Caudate nucleus (tissue), 63 donors: ENCODE measurements at places on chromosomes 11 and 22.

DNA sequence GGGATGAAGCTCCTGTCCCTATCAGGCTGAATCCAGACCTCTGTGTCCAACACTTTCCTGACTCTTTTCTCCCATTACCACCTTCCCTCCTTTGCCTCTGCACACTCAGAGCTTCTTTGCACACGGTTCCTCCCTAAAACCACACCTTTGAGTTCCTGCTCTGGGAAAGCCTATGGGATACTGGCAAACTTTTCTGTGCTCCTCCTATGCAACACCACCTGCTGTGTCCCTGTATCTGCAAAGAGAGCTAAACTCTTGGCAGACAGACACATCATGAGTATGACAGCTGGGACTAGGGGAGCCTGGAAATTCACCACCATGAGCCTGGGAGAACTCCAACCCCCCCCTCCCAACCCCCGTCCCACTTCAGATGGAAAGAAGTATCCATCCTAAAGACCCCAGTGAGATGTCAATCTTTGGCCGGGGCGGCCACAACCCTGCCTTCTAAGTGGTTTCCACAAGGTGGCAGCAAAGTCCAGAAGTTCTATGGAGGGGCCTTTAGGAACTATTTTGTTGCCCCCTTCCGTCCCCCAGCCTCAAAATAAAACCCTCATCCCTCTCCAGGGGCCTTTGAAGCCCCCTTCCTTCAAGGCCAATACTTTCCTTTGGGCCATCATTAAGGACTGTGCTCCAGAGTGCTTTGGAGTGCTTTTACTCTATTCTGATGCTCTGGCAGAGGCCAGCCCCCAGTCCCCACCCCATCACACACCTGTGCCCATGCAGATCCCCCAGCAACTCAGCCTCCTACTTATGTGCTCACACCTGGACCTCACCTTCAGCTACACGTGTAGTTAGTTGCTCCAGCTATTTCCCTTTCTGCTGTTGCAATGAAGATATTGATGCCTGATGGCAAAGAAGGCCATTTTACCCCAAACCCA is 19.4 kb downstream of the HTR3A start:
- no peak for DNase-seq

GRCh38 chr11:72577271-72577721 is 96.9 kb downstream of the PDE2A start:
- no peak for DNase-seq

GRCh38 chr11:8719211-8719649 is 36.6 kb downstream of the RPL27A start:
- DNase-seq: no peak

- DNase-seq: no peak
These were observed 55.5 kb downstream of the RASSF10 start for GRCh38 chr11:13064593-13064992.

DNA sequence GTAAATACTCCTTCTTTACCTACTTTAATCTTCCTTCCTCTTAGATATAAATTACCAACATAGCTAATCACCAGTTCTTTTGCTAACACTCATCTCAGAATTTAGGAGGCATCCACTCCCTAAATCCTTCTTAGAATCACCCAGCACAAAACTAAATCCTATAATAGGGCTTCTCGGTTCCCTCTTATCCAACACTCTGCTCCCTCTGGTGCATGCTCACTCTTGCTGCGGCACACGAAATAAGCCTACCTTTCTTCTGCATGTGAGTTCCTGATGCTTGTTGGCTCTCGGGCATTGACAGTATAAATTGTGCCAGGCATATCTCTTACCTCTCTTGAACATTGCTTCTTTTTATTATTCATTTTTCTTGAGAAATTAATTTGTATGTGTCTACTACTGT is 61.0 kb downstream of the OR5AK2 start:
- DNase-seq: no peak

DNA sequence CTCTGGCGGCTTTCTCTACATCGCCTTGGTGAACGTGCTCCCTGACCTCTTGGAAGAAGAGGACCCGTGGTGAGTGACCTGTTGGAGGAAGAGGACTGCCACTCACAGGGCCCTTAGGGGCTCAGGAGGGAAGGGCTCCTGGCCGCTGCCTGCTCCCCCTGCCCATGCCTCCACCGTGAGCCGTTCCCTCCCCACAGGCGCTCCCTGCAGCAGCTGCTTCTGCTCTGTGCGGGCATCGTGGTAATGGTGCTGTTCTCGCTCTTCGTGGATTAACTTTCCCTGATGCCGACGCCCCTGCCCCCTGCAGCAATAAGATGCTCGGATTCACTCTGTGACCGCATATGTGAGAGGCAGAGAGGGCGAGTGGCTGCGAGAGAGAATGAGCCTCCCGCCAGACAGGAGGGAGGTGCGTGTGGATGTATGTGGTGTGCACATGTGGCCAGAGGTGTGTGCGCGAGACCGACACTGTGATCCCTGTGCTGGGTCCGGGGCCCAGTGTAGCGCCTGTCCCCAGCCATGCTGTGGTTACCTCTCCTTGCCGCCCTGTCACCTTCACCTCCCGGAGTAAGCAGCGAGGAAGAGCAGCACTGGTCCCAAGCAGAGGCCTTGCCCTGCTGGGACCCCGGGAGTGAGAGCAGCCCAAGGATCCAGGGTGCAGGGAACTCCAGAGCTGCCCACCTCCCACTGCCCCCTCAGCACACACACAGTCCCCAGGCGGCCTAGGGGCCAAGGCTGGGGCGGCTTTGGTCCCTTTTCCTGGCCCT is 6.9 kb downstream of the SLC39A13 start:
- no peak for DNase-seq

DNA sequence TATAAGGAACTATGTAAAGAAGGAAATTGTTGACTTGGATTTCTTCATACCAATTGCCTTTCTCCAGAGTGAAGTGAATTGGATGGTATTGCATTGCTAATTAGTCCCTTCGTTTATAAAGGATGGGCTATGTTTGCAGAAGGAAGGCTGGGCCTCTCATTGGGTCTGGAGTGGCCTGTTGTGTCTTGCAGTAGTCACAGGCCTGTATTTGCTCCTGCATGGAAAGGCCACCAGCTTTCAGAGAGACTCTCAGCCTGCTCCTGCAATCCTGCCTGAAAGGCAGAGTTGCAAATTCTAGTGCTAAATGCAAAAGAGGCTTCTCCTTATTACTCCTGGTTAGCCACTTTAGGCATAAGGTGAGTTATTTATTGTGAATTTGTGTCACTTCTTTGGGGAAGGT is 103.8 kb downstream of the EXT2 start:
- DNase-seq: no peak

DNA sequence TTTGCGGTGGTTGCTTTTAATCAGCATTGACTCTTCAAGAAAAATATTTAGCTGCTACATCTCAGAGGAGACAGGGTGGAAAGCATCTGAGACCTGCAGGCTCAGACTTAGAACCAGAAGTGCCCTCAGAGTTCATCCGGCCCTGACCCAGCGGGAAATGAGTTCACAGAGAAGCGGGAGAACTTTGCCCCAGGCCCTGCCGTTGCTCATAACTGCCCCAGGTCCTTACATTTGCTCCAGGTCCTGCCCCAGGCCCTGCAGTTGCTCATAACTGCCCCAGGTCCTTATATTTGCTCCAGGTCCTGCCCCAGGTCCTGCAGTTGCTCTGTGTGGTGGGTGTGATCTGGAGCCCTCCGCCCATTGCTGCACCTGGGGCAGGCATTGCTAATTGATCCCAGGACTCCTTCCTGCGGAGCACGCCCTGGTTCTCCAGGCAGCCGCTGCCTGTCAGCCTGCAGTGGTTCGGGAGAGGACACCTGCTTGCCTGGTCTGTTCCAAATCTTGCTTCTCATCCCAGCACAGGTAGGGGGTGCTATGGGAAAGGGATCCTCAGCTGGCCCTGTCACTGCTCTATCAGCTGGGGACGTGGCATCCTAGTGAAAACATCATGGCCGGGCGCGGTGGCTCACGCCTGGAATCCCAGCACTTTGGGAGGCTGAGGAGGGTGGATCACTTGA is 58.1 kb upstream of the PPP6R3 start:
- no peak for DNase-seq
